ENCODE measurements at places on chromosomes 11 and 22.

- peak; percentile 6 for DNase-seq
Observed at GRCh38 chr11:7278314-7278917, 26.7 kb downstream of the SYT9 start.

- DNase-seq = no peak
Observed at GRCh38 chr22:19177164-19178064, 1.1 kb downstream of the SLC25A1 start.

GRCh38 chr11:118436639-118437207, 431 bp downstream of the KMT2A start:
- DNase-seq = no peak

- peak; percentile 85 for DNase-seq
Observed at GRCh38 chr22:33921525-33922348, 1.5 kb upstream of the LARGE1 start.

GRCh38 chr11:46978005-46978491, 41.5 kb downstream of the CSTPP1 start:
- DNase-seq = no peak

- no peak for DNase-seq
Observed at GRCh38 chr22:50363166-50363802, 20.2 kb downstream of the PPP6R2 start.

GRCh38 chr11:118672846-118673245, 6.6 kb downstream of the TREH start:
- DNase-seq = no peak

DNA sequence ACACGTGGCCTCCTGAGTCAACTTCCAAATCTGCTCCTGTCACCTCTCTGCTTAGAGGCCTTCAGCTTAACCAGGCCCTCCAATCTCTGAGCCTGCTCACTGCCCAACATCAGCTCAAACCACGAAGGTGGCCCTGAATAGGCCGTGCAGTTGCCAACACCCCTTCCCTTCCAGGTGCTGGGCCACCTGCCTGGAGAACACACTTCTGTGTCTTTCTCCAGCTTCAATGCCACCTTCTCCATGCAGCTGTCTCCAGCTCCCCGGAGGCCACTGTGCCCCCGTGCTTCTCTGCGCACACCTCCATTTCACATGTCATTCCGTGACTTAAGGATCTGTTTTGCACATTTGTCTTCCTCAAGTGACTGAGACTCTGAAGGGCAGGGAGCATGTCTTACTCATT, 5.3 kb downstream of the RELA start:
- DNase-seq = no peak

GRCh38 chr11:35098855-35099254, 40.1 kb upstream of the CD44 start:
- no peak for DNase-seq

Measured in SK-N-DZ (cell line).